Left kidney (tissue), 8 donors: ENCODE measurements at places on chromosomes 12 and 14. TPM values are rescaled to one million over a fixed set of nuclear protein-coding genes. Genes with fewer than 3 reads are reported as not detected.

- DNase-seq, result no peak
Observed at GRCh38 chr14:81208489-81208888, 12.3 kb downstream of the GTF2A1 start.

GRCh38 chr12:96520767-96521166, 31.4 kb downstream of the CFAP54 start:
- DNase-seq, result no peak

GRCh38 chr14:67162385-67162784, 26.9 kb upstream of the GARIN2 start:
- no peak for DNase-seq

GRCh38 chr12:107519906-107520859, 165.4 kb upstream of the PWP1 start:
- DNase-seq, result no peak

DNA sequence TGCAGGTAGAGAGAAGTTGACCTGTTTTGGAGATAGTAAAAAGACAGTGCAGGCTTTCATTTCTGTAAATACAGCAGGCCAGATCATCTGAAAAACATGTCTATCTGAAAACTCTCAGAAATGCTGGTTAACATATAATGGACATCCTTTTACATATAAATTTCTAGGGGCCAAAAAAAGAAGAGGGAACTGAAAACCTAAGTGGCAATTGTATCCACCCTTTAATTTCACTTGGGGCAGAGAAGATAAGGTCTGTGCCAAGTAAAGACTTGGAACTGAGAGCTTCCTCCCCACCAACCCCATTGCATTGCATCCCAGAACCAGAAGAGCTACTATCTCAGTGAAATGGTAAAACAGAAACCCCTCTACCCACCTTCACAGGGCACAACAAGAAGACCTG, 141.0 kb downstream of the SRGAP1 start:
- no peak for DNase-seq

DNA sequence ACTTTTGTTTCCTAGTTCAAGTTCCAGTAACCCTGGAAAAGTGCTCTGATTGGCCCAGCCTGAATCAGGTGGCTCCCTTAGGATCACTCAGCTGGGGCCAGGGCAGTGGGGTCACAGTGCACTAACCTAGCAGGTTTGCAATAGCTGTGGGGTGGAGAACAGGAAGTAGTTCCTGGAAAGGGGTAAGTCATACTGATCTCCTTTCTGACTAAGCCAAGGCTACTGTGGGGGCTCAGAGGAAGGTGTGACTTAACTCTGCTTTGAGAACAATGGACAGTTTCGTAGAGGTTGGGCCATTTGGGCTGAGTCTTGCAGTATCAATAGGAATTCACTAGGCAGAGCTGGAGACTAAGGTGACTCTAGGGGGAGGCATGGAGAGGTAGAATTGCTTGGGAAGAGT, 89.4 kb downstream of the KIF26A start:
- DNase-seq, result no peak

DNA sequence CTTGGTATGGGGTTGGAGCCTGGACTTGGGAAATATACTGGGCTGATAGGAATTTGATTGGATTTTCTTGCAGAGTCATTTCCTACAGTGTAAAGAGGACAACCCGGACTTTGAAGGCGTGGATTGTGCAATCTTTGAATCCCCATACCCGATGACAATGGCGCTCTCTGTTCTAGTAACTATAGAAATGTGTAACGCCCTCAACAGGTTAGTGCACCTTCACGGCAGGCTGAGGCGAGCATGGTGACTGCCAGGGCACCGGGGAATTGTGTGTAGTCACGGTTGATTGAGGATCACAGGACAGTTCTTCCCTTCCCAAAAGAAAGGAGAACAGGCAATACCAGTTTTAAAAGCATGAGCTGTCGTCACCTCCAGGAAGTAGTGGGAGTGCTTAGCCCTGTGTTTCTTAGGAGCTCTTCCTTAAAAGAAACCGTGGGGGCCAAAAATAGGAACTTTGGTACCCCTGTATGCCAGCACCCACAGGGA, 58.3 kb downstream of the ANAPC7 start:
- no peak for DNase-seq

DNA sequence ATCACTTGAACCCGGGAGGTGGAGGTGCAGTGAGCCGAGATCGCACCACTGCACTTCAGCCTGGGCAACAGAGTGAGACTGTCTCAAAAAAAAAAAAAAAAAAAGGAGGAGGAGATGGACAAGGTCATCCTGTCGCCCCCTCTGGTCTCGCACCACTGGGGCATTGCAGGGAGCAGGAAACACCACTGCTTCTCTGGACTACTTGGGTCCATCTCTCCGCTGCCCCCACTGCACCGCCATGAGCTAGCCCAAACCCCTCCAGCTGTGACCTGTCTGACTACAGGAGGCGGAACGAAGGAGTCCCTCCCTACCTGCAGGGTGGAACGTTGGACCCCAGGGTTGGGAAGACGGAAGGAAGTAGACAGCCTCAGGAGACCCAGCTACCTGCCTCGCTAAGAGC, 18.2 kb upstream of the FAM222A start:
- DNase-seq, result no peak

The BMAL2 gene
- polyA plus RNA-seq, result 7.5 TPM

DNA sequence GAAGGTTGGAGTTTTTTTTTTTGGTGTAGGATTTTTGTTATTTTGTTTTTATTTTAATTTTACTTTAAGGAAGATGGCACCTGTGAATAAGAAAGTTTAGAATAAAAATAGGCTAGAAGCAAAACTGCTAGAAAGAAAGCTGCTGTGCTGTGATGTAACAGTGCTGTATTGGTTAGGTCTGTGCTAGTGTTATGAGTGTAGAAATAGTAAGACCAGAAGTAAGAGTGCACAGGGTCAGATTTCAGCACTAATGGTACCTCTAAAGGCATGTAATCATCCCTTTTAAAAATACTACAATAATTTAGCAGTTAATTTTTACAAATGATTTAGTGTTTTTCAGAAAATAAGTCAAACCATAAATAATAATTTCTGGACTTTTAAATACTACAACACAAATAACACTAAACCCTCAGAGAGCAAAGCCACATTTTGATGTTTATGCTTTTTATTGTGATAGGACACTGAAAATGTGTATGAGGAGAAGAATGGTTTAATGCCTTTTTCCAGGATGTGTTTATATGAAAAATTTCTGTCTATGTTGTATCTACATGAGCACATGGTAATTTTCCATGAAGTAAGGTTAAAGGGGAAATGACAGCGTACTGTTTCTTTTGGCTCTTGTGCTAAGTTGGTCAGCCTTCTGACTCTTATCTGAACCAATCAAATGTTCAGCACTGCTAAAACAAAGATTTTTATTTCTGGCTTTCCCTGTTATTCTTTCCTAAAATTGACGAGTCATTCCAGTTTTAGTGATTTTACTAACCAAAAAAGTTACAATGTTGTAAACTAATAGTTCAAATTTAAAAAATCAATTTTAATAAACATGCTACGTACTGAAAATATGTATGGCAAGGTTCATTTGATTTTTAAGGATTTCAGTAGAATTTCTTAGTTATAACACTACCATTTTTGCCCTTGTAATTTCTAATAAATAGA, 96.1 kb downstream of the PPHLN1 start:
- DNase-seq, result peak; percentile 46

DNA sequence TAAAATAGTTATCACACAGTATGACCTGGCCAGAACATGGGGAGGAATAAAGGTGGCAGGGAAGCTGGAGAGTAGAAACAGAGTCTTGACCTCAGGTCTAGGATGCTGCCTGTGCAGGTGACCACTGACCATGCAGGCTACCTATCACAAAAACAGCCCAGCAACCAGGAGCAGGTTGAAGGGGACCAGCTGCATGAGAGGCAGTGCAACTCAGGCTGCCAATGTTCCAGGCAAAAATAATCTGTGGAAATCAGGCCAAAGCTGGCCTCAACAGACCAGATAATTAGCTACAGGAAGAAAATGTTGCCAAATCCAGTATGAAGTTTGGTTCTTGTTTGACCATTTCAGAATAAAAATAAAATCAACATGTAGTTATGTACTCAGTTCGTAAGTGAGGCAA, 72.6 kb downstream of the PDE6H start:
- no peak for DNase-seq

GRCh38 chr12:28104903-28105864, 85.1 kb upstream of the CCDC91 start:
- no peak for DNase-seq

DNA sequence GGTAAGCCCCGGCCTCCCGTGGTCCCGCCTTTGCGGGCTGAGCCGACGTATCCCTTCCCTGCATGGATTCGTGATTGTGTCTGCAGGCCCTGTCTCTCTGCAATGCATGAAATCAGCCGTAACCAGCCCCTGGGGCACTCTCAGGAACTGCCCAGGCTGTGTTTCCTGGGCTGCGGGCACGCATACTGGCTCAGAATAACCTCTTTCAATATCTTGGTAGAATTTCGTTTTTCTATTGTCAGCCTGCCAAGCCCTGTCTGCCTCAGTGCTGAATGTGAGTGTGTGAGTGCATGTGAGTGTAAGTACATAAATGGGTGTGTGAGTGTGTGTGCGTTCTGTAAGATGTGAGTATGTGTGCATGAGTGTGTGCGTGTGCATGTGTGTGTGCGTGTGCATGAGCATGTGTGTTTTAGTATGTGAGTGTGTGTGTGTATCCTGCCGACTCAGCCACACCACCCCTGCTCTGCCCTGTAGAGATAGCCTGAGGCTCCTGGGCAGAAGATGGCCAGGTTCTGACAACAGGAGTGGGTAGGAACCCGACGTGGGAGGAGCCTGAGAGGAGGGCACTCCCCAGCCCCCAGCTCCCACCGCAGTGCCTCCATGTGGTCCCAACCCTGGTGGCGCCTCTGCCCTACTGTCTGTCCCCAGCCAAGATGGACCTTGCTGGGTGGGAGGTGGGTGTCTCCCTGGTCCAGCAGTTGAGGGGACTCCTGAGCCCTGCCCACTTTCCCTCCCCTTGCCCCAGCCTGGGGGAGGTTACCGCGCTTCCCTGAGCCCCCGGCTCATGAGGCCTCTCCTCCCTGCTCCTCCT, 268.8 kb downstream of the ADGRD1 start:
- no peak for DNase-seq

DNA sequence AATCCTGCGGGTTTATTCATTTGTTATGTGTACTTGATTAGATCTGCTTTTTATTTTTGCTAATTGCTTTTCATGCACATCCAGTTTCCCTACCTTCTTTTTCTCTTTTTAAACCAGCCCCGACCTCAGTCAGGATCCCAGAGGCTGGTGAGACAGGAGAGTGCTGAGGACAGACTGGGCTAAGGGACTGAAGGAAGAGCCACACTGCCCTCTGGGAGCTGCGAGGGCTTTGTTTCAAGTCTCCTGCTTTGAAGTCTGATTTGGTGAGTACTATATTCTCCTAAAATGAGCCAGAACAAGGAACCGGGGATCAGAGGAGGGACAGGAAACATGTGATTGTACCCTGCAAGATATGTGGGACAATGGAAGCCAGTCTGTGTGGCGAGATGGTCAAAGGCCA, 23.9 kb downstream of the PRICKLE1 start:
- DNase-seq, result no peak

- no peak for DNase-seq
Observed at GRCh38 chr12:15320881-15321280, 1.4 kb upstream of the PTPRO start.

- no peak for DNase-seq
Observed at GRCh38 chr14:37384870-37385596, 187.3 kb downstream of the MIPOL1 start.

DNA sequence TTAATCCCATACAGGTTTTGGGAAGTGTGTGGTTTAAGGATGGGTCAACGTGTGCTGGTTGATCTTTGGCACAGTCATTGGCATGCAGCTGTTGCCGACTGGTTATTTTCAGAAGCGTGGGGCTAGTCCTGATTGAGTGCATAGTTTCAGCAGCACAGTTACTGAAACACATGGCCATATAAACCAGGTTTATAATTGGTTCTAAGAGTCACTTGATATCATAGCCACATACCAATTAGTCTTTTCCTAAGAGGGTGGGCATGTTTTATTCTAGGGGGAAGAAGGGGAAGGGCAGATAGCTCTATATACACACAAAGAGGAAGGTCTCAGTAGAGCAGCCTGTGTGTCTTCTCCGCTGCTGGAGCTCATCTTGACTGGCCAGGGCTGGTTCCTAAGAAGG, 11.0 kb upstream of the RPS6KL1 start:
- no peak for DNase-seq

DNA sequence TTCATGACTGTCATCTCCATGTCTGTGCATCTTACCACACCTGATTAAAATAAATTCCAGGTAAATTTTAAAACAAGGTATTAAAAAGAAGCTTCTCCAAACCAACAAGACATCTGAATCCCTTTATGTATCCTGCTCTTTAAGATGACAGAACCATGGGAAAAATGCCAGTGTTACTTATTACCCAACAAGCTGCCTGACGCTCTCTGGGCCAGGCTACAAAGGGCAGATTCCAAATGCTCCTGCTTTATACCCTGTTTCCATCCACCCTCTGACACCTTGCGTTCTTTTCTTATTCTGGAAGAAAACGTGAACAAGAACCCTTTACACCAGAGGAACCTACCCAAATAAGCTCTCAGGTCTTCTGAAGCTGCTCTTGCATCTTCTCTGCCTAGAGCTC, 70.7 kb downstream of the SLC8A3 start:
- no peak for DNase-seq

DNA sequence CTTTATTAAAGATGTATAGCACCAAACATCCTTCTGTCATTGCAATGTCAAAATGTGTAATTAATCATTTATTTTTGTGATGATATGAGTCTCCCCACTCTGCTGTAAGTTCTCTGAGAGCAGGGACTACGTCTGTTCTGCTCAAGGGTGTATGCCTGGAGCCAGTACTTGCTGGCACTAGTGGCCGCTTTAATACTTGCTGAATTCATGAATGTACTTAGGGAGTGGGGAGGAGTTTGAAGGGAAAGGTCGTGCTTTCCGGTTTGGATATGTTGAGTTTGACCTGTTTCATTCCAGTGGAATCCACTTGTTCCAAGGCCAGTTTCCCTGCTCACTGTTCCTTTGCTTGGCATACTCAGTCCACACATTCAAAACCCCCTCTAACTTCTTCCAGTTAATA, 1.9 kb upstream of the DCAF5 start:
- DNase-seq, result peak; percentile 13

GRCh38 chr12:94172973-94173372, 24.6 kb downstream of the PLXNC1 start:
- DNase-seq, result no peak

DNA sequence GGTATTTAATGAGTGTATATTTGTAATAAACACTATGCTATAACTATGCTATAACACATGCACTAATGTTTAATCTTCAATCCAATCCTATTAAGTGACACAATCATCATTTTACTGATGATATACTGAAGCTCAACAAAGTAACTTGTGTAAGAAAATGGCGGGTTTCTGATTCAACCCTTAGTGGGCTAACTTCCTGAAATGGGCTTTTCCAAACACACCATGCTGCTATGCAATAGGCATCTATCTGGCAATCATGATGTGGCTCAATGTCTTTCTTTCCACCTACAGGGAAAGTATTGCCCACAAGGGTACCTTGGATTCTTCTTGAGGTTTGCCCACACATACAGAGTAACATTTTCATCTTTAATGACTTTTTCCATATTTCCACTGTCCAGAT, 48.3 kb downstream of the DNAI7 start:
- no peak for DNase-seq

DNA sequence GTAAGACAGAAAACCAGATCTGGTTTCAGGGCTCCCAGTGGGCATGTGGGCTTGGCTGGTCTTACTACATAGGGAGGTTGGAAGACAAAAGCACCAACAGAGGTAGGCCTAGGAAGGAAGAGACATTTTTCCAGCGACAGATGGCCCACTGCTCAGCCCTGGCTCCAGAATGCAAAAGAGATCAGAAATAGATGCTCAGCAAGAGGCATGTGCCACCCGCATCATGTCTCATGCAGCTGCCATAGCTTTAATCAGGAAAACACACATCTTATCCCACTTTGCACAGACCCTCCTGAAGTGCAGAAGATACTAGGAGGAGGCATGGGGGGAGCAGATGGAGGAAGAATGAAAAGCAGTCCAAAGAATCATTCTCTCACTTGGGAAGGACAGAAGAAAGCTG, 25.3 kb downstream of the VASH1 start:
- no peak for DNase-seq
